Thyroid gland (tissue), 4 donors: ENCODE measurements at places on chromosomes 16 and 17. TPM values are rescaled to one million over a fixed set of nuclear protein-coding genes. Genes with fewer than 3 reads are reported as not detected.

The KRTAP16-1 gene
- not detected for total RNA-seq

The NT5M gene
- total RNA-seq, result 1.1 TPM

GRCh38 chr17:9522074-9522473 lies 53.5 kb downstream of the STX8 start:
- no peak overlapping the region for H3K4me3 ChIP-seq
- no peak overlapping the region for H3K27ac ChIP-seq
- H3K36me3 ChIP-seq, result no peaks in the 10 kb centered on the region
- H3K27me3 ChIP-seq, result no peaks in the 10 kb centered on the region
- DNase-seq, result no peak
- H3K4me1 ChIP-seq, result no peaks in the 10 kb centered on the region

GRCh38 chr17:81601525-81602120 lies 35.3 kb downstream of the NPLOC4 start:
- H3K27me3 ChIP-seq, result no peaks in the 10 kb centered on the region
- no peaks in the 10 kb centered on the region for H3K4me1 ChIP-seq

The HS3ST3A1 gene
- total RNA-seq, result 2.1 TPM

DNA sequence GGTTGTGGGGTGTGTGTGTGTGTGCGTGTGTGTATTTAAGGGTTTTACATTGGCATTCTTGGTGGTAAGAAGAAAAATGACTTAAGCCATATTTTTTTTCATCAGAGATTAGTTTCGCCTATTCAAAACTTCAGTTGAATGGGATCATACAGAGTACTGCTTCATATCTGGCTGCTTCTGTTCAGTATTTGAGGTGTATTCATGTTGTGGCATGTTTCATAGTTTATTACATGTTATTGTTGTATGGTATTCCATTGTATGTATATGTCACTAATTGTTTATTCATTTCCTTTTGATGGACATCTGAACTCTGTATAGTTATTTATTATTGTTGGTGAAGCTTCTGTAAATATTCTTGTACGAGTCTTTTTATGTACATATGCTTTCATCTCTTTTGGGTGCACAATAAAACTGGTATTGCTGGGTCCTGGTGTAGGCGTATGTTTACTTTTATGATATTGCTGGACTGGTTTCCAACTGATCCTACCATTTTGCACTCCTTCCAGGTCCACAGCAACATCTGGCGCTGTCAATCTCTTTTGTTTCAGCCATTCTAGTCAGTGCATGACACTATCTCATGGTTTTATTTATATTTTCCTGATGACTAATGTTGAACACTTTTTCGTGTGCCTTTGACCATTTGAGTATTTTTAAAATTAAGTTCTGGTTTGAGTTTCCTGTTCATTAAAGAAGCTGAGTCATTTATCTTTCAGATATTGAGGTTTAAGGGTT lies 77.4 kb upstream of the MAF start:
- H3K4me3 ChIP-seq, result no peak overlapping the region
- no peaks in the 10 kb centered on the region for H3K4me1 ChIP-seq
- DNase-seq, result no peak
- no peaks in the 10 kb centered on the region for H3K36me3 ChIP-seq

DNA sequence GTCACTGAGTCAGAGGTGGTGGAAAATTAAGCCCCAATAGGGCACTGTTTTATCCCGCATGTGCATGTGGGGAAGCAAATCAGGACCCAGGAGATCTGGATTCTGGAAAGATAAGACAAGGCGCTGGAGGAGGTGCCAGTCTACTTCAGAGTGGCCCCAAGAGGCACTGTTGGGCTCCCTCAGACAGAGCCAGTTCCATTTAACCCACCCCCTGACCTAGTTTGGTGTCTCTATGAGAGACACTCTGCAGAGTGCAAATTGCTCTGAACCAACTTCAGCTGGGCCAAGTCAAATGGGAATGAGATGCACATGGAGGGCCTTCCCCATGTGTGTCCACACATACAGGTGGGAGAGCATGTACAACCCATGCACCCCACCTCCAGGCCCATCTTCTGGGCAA lies 71.1 kb upstream of the MED9 start:
- no peaks in the 10 kb centered on the region for H3K4me1 ChIP-seq
- no peak overlapping the region for H3K4me3 ChIP-seq
- DNase-seq, result no peak
- no peaks in the 10 kb centered on the region for H3K36me3 ChIP-seq
- no peaks in the 10 kb centered on the region for H3K27me3 ChIP-seq

The SGSH gene
- 48.5 TPM for total RNA-seq

GRCh38 chr16:48870141-48870540 lies 260.2 kb upstream of the N4BP1 start:
- H3K36me3 ChIP-seq, result no peaks in the 10 kb centered on the region
- H3K4me3 ChIP-seq, result no peak overlapping the region
- no peak for DNase-seq
- H3K27me3 ChIP-seq, result no peaks in the 10 kb centered on the region

DNA sequence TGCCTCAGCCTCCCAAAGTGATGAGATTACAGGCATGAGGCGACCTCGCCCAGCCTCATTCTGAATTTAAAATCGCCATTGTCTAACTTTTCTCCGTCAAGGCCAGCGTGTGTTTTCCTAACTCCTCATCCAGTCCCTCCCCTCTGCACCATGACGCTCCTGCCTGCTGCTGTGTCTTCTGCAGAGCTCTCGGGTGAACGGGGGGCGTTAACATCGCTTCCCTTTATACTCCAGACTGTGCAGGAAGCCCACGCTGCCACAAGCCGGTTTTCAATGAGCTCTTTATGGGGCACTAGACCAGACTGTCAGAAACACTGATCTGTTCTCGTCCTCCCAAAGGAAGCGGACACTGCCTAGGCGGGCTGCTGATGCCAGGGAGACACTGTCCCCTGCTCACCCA lies 13.2 kb downstream of the AANAT start:
- no peak overlapping the region for H3K27ac ChIP-seq
- H3K4me3 ChIP-seq, result no peak overlapping the region
- DNase-seq, result no peak
- H3K36me3 ChIP-seq, result peaks cover 5% of the 10 kb centered on the region
- H3K27me3 ChIP-seq, result no peaks in the 10 kb centered on the region
- H3K4me1 ChIP-seq, result no peaks in the 10 kb centered on the region

The CAPNS2 gene
- total RNA-seq, result 7.9 TPM

The PAFAH1B1 gene
- total RNA-seq, result 116 TPM

The STH gene
- not detected for total RNA-seq

DNA sequence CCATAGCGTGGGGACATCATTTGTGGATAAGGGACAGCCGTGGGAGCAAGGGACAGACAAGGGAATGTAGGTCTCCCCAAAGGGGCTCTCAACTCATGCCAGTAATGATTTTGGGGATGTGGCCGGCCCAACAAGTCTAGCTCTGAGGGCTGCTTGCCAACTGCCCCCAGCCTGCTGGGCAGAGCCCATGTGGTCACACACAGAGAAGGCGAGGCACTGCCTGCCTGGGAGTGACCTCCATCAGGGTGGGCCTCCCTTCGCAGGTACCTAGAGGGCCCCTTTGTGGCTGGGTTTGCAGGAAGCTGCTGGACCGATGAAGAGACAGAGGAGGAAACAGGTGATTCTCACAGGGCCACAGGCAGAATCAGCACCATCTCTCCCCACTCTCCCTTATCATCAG lies 177.1 kb downstream of the C16orf78 start:
- no peaks in the 10 kb centered on the region for H3K4me1 ChIP-seq
- H3K27me3 ChIP-seq, result no peaks in the 10 kb centered on the region
- H3K36me3 ChIP-seq, result no peaks in the 10 kb centered on the region
- no peak for DNase-seq
- no peak overlapping the region for H3K4me3 ChIP-seq

DNA sequence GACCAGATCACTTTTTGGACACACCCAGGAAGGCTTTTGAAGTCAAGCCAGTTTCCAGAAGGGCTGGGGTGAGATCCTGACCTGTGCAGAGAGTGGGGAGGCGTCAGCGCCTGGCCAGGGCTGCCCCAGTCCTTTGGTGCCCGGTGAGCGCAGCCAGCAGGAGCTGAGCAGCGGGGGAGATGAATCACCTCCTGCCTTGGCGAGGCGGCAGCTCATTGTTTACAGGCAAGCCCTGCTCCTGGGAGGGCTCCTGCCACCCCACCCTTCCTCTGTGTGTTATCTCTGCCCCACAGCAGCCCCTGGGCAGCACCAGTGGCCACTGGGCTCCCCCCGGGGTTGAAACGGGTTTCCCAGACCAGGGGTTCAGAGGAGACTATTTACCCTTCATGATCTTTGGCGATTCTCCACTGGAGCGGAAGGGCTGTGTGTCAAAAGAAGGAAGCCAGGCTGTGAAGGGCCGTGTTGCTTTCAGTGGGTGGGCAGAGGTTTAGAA lies 14.1 kb upstream of the ITGB4 start:
- no peaks in the 10 kb centered on the region for H3K27me3 ChIP-seq
- peaks cover 45% of the 10 kb centered on the region for H3K36me3 ChIP-seq
- no peak overlapping the region for H3K27ac ChIP-seq
- H3K4me3 ChIP-seq, result no peak overlapping the region

The AANAT gene
- total RNA-seq, result not detected

The ICAM2 gene
- total RNA-seq, result 20.3 TPM

DNA sequence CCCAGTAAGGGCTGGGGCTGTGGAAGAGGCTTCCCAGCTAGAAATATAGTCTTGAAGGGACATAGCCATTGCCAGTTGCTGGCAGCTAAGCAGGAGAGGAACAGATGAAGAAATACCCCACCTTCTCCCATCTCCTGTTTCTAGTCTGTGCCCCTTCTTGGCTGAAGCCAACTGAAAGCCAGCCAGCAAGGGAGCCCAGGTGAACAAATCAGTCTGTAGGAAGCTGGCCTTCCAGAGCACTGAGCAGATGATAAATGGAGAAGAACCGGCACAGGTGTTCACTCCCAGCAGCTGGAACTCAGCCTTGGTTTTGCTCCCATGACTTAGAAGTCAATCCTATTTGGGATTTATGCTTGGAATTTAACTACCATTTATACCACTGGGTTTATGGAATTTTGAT lies 69.2 kb upstream of the DHX40 start:
- no peak for DNase-seq
- no peaks in the 10 kb centered on the region for H3K36me3 ChIP-seq
- no peaks in the 10 kb centered on the region for H3K4me1 ChIP-seq
- no peaks in the 10 kb centered on the region for H3K27me3 ChIP-seq
- no peak overlapping the region for H3K4me3 ChIP-seq

DNA sequence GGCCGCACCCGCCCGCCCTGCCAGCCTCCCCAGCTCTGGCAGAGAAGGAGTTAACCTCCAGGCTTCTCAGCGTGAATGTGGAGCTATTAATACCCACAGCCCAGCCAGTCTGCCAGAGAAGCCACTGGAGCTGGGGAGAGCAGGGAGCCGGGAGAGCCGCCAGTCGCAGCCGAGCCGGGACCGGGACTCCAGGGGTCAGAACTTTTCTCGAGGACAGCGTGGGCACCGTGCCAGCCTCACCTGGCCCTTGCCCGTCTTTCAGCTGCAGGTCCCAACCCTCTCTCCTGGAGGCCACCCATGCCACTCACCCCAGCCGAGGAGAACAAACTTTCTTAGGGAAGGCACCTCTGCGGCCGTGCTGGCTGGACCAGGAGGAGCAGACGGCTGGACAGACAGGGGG lies 33.8 kb upstream of the SBK1 start:
- peaks cover 15% of the 10 kb centered on the region for H3K4me1 ChIP-seq
- H3K4me3 ChIP-seq, result no peak overlapping the region
- H3K27me3 ChIP-seq, result no peaks in the 10 kb centered on the region
- DNase-seq, result peak; percentile 93
- no peaks in the 10 kb centered on the region for H3K36me3 ChIP-seq

The TVP23A gene
- total RNA-seq, result not detected

The KRT9 gene
- not detected for total RNA-seq

The WDR45B gene
- total RNA-seq, result 79.3 TPM

DNA sequence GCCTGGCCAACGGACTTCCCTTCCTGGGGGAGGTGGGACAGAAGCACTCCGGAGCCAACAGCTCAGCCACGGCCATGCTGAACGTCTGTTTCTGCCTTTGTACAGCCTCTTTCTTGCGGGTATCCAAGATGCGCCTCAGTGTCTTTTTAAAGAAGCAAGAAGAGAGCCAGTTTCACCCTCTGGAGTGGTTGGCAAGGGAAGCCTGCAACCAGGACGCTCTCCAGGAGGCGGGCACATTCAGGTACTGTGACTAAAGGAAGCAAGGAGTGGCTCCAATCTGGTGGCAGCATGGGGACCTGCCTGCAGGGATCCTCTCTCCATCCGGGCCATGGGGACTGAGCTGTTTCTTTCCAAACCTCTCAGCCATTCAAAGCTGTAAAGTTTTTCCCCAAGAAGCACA lies 60.6 kb upstream of the ENDOV start:
- no peaks in the 10 kb centered on the region for H3K27me3 ChIP-seq
- peaks cover 90% of the 10 kb centered on the region for H3K36me3 ChIP-seq
- no peak overlapping the region for H3K4me3 ChIP-seq
- H3K4me1 ChIP-seq, result no peaks in the 10 kb centered on the region
- H3K27ac ChIP-seq, result no peak overlapping the region

DNA sequence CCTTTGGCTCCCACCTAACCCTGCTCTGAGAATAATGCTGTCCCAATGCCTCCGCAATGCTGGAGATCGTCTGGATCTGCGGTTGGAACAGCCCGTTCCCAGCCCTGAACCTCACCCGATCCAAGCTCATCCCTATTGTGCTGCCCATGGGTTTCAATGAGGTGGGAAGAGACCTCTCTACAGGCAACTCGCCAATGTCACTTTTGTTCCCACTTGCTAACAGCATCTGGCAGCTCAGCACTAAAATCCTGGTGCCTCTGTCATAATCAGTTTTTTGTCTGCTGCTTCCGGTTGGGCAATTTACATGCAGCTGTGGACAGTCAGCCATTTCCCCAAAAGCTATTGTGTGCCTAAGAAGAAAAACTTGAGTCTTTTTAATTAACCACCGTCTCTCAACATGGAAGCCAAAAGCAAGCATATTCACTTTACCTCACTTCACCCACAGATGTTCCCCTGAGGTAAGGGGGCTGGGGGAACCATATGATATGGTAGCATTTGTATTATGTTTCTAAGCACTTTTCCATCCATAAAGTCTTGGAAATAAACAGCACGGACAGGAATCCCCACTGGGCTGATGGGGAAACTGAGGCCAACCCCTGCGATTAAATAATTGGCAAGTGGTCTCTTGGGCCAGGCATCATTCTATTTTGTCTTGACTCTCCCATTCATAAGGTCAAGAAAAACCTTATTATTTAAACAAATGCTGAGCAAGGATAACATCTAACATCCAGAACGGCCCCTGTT lies 159.2 kb upstream of the CDH5 start:
- no peaks in the 10 kb centered on the region for H3K36me3 ChIP-seq
- no peak overlapping the region for H3K27ac ChIP-seq
- H3K4me3 ChIP-seq, result no peak overlapping the region
- DNase-seq, result no peak
- no peaks in the 10 kb centered on the region for H3K27me3 ChIP-seq

The TNFRSF17 gene
- 0.67 TPM for total RNA-seq

The SPNS2 gene
- total RNA-seq, result 7.9 TPM

- H3K36me3 ChIP-seq, result no peaks in the 10 kb centered on the region
- no peak overlapping the region for H3K4me3 ChIP-seq
- H3K27ac ChIP-seq, result no peak overlapping the region
- H3K27me3 ChIP-seq, result no peaks in the 10 kb centered on the region
- DNase-seq, result no peak
Observed at GRCh38 chr17:62708587-62708986, 81.1 kb downstream of the MRC2 start.

DNA sequence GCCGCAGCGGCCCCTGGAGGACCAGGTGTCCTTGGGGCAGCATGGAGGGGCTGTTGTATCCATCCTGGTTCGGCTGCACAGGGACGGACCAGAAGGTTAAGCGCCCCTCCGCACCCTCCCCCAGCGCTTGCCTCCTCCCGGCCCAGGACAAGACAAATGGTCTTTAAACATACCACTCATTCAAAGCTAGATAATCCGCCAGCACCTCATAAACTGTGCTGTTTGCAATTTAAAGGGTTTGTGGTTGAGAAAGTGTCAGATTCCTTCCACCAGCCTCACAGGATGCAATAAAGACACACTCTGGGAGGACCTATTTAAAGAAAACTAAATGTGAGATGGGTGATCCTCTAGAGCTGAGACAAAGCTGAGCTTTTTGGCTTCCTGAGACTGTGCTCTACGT lies 426.2 kb upstream of the EEF2KMT start:
- H3K4me3 ChIP-seq, result no peak overlapping the region
- H3K4me1 ChIP-seq, result no peaks in the 10 kb centered on the region
- no peaks in the 10 kb centered on the region for H3K36me3 ChIP-seq
- no peak for DNase-seq
- no peaks in the 10 kb centered on the region for H3K27me3 ChIP-seq
